ENCODE measurements at places on chromosomes 5 and 9.

GRCh38 chr5:63053019-63053638 is 474.5 kb downstream of the LRRC70 start:
- no peak for DNase-seq

DNA sequence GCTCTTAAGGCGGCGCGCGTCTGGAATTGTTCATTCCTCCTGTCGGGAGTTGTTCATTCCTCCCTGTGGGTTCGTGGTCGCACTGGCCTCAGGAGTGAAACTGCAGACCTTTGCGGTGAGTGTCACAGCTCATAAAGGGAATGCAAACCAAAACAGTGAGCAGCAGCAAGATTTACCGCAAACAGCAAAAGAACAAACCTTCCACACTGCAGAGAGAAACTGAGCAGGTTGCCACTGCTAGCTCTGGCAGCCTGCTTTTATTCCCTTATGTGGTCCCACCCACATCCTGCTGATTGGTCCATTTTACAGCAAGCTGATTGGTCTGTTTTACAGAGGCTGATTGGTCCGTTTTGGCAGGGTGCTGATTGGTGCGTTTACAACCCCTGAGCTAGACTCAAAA is 1365.3 kb upstream of the WWC1 start:
- DNase-seq, result no peak

DNA sequence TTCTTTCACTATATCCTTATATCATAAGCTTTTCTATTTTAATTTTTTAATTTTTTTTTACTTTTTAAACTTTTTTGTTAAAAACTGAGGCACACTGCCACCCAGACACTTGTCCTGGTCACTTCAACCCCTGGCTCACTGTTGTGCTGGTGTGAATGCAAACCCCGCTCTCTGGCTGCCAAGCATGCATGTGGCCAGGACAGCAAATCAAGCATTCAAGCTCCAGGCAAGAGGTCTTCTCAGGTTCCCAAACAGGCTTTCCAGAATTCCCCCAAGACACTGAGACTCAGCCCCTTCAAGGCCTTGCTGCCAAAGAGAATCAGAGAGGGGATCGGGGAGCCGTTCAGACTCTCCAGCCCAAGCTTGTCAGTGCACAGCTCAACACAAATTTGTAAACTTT is 139.9 kb downstream of the FANCC start:
- no peak for DNase-seq

GRCh38 chr5:380701-381309 is 59.3 kb downstream of the AHRR start:
- no peak for DNase-seq

GRCh38 chr5:151743530-151743929 is 14.9 kb downstream of the ATOX1 start:
- DNase-seq, result no peak

DNA sequence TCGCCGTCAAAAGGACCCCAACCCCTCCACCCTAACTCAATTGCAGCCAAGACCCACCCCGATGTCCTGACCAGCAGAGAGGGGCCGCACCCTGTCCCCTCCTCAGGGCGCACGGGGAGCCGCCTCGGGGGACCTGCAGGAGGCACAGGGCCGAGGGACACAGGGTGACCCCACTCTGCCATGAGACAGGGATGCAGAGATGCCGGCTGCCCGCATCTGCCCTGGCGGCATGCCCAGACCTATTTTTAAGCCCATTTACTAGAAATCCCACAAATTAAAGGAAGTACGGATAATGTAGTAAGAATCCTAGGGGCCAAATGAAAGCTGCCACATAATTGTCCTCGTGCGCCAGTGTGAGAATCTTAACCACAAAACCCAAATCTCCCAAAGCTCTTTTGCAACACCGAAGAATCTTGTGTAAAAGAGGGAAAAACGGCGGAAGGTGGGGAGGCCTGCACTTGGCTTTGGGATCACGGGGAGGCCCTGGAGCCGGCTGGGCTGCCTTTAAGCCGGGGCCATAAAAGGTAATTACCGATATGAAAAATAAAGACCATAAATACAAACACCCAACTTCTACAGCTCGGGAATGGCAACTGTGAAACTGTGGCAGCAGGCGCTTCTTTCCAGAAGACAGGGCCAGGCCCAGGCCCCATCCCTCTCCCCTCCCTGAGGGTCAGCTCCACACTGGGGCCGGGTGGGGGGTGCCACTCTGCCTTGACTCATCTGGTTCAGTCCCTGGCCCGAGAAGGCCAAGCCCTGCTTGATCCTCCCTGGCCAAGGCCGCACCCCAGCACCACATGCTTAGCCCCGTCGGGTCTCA is 35.0 kb downstream of the NACC2 start:
- DNase-seq, result no peak

- no peak for DNase-seq
Observed at GRCh38 chr5:179165421-179166170, 105.4 kb downstream of the ZNF354C start.

GRCh38 chr9:70561786-70562395 is 147.4 kb upstream of the KLF9 start:
- no peak for DNase-seq

- no peak for DNase-seq
Observed at GRCh38 chr5:6397536-6398269, 19.4 kb upstream of the MED10 start.

GRCh38 chr9:70106571-70106970 is 62.9 kb downstream of the MAMDC2 start:
- no peak for DNase-seq

Measured in DMS 273 treated with DMSO at 0.1 percent for 48 hours (cell line).